ELR (cell line): ENCODE measurements at places on chromosomes 2 and 18.

DNA sequence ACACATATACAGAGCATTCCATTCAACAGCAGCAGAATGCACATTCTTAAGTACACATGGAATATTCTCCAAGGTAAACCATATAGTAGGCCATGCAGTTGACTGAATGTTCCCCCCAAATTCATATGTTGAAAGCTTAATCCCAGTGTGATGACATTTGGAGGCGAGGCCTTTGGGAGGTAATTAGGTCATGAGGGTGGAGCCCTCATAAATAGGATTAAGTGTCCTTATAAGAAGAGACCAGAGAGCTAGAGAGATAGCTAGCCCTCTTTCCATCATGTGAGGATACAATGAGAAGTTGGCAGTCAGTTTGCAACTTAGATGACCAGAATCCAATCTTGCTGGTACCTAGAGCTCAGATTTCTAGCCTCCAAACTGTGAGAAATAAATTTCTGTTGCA, 27.6 kb downstream of the TMEM185B start:
- DNase-seq: no peak

DNA sequence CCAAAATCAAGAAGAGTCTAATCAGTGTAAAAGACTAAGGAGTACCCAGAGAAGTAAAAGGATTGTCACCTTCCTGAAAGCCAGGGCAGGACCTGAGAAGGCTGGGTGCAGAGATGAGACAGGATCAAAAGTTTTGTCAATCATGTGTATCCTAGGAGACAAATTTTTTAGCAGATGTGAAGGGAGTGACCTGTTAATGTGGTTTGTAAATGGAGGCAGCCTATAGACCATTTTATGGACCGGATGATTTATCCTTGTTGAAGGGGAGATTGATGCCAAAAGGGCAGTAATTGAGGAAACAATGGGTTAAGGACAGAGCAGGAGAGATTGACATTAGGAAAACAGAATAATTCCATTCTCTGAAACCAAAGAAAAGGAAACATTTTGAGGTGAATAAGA, 813 bp downstream of the NDC80 start:
- peak; percentile 29 for DNase-seq

DNA sequence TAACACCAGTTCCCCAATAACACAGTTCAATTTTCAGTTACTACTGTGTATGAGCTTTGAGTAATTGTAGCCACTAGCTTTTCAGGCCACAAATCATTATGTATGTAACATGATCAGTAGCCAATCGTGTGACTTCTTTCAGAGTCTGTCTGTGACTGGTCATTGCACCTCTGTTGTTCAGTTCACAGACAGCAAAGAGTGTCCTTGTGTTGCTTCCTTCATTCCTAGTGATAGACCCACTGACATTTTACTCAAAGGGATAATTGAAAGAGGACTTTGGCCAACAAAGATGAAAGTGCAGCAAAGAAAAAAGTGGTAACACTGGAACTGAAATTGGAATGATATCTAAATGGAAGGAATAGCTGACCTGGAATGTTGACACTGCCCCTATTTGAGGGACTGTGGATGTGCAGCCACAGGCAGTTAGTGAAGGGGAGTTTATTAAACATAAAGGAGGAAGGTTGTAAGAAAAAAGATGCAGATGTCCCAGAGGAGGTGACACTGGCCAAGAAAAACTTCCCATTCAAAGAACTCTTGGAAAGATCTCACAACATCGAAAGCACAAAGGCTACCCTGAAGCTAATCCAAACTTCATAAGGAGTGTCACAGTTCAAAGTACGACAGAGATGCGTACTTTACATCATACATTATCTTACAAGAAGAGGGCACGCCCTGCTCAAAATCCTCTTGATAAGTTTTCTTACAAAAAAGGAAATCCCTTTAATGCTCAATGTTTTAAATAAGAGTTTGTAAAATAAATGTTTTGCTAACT, 19.3 kb downstream of the TTC39C start:
- no peak for DNase-seq

GRCh38 chr2:105788670-105789290, 44.1 kb downstream of the NCK2 start:
- DNase-seq: no peak

DNA sequence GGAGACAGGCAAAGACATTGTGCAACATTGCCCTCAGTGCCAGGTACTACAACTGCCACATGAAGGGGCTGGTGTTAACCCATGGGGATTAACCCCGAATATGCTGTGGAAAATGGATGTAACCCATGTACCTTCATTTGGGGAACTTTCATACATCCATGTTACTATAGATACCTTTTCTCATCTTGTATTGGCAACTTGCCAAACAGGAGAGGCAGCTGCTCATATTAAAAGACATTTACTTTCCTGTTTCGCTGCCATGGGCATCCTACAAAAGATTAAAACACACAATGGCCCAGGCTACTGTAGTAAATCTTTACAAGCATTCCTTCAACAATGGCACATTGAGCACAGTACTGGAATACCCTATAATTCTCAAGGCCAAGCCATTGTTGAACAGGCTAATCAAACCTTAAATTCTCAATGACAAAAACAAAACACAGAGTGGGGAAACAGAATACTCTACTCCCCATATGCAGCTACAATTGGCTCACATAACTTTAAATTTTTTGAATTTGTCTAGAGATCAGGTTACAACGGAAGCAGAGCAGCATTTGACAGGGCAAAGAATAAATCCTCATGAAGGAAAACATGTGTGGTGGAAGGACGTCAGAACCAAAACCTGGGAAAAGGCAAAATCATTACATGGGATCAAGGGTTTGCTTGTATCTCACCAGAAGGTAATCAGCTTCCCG, 1723.5 kb upstream of the LRRTM1 start:
- no peak for DNase-seq

DNA sequence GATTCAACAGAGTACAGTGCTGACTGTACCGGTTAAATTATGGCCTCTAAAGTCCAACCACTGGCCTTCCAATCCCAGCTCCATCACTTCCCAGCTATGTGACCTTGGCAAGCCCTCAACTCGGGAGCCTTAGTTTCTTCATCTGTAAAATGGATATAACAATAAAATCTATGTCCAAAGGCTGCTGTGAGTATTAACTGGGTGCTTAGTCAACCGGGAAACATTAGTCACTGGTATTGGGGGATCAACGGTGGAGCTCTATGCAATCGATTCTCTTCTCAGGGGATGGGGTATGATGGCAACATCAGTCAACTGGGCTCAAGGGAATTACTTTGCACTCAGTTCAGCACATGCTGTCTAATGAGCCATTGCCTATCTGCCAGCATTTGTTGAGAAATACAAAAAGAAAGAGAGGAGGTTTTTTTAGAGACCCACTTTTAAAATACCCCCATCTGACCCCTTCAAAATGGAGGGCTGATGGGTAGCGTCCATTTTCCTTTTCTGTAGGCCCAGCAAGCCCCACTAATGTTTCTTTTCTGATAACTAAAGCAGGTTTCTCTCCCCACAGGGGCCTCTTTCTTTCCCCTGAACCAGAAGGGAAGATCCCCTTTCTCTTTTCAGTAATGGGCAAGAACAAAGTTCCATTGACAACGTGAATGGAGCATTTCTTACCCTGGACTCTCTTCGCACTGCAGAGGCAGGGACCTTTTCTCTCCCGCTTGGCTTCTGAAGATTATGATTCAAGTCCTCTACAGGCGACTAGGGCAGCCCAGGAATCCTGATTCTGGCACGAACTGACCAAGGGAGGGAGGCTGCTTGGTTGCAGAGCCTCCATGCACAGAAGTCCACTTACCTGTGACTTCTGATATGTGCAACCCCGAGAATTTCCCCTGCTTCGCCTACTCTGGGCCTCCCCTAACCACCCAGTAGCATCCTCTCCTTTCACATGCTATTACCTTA, 8.7 kb upstream of the AGFG1 start:
- DNase-seq: no peak

GRCh38 chr2:224354632-224355211, 47.2 kb downstream of the FAM124B start:
- no peak for DNase-seq

GRCh38 chr2:233250985-233251305, 528 bp upstream of the ATG16L1 start:
- DNase-seq: no peak

DNA sequence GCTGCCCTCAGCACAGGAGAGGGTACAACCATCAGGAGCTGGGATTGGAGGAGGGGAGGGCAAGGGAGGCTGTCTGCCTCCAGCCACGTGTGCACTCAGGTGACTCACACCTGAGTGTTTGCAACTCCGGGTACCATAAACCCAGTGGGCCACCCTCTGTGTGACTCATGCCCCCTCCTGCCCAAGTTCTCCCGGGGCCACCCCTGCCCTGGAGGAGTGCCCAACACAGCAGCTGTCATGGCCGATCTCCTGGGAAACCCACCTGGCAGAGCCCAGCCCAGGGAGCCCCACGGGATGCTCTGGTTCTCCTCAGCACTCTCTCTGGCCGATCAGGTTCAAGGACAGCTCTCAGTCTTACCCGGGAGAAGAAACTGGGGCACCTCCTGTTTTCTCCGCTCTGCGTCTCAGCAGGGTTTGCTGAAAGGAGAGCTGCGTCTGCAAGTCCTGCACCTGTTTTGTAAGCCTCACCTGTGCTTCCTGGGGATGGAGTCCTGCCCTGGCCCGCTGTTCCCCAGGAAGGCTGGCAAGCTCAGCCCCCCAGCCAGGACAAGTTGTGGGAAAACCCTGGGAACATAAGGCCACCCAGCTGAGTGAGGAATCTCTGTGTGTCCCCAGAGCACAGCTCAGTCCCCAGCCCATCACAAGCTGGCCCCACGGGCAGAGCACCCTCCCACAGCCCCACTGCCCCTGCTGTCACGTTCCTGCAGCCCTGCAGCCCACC, 44.0 kb upstream of the UBE2F start:
- DNase-seq: peak; percentile 35

- no peak for DNase-seq
These were observed 43.8 kb upstream of the FN1 start for GRCh38 chr2:215479536-215480240.

- no peak for DNase-seq
These were observed 11.4 kb downstream of the EIF2AK3 start for GRCh38 chr2:88615822-88616221.

GRCh38 chr2:118061135-118061955, 26.9 kb upstream of the INSIG2 start:
- DNase-seq: peak; percentile 67
